ENCODE measurements at places on chromosomes 7 and 10.

GRCh38 chr10:21263263-21263803 lies 262.1 kb downstream of the SKIDA1 start:
- no peak for DNase-seq

DNA sequence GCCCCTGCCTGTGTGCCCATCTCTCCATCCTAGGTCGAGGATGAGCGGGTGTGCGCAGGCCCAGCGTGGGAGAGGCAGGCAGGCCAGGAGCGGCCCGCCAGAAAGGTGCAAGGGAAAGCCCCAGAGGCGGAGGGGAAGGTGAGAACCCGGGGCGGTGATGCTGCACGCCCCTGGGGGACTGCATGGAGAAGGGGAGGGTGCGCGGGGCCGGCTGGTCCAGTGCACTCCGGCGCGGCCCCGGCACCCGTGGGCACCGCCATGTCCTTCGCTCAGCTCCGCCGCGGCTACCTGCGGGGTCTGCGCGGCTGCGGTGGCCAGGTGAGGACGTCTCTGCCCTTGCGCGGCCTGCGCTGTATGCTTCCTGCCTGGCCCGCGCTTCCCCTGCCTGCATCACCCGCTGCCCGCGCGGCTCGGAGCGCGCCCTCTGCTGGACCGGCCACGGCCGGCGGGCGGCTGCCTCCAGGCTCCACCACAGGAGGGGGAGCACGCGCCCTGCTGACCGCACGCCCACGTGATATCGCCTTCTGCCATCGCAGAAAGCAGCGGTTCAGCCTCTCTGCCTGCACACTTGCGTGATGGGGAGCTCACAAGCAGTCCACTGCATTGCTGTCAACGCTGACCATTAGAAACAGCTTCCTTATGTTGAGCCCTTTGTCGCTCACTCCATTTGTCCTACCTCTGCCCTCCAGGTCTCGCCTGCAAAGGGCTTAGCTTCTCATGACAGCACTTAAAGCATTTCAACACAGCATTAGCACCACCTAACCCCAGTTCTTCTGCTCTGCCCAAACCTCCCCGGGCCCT lies 73.9 kb downstream of the CXCL12 start:
- DNase-seq: peak; percentile 75

GRCh38 chr10:8338177-8338766 lies 283.8 kb downstream of the GATA3 start:
- no peak for DNase-seq

DNA sequence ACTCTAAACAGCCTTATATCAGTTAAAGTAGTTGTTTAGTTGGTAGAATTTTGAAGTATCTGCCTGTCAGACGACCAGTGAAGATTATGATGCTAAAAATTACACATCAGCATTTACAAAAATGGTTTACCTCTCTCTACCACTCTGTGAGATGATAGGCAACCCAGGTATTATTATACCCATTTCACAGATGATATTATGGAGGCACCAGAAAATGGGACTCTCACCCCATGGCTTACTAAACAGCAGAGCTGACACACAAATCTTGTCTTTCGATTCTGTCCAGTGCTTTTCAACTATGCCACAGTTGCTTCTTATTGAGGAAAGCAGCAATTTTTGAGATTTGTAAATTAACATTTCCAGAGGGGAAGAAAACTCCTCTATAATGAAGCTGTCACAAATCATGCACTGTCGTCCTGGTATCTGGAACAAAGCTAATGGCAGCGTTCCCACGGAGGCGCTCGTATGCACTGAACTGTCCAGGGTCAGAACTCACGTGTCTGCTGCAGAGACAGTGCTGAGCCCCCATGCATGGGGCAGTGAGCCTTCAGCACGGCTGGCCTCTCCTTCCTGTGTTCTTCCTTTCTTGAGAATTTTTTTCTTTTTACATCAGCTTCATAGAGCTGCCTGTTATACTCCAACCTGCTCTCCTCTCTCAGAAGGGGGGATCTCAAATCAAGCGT lies 381.1 kb downstream of the SDK1 start:
- no peak for DNase-seq

GRCh38 chr7:95529701-95530100 lies 44.0 kb downstream of the ASB4 start:
- no peak for DNase-seq

GRCh38 chr10:71371750-71372166 lies 25.0 kb upstream of the CDH23 start:
- DNase-seq: no peak

GRCh38 chr10:79318369-79318768 lies 28.9 kb upstream of the PPIF start:
- DNase-seq: no peak

DNA sequence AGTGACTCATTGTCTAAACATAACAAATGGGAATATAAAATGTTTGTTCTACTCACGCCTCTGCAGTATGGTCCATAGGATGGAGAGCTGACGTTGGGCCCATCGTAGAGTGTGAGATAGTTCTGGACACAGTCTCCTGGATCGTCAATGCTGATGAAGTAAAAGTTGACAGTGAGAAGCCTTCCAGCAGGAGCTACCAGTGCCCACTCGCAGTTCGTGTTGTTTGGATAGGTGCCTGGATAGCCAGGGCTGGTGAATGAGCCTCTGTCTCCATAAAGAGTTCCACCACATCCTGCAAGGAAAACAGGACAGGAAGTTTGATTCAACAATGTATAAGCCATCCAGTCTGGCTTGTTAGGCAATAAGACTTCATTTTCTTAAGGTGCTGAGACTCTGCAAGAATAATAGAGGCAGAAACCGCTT lies 79.6 kb downstream of the OR13A1 start:
- DNase-seq: no peak

- DNase-seq: no peak
Observed at GRCh38 chr10:16570731-16571130, 49.1 kb upstream of the C1QL3 start.

DNA sequence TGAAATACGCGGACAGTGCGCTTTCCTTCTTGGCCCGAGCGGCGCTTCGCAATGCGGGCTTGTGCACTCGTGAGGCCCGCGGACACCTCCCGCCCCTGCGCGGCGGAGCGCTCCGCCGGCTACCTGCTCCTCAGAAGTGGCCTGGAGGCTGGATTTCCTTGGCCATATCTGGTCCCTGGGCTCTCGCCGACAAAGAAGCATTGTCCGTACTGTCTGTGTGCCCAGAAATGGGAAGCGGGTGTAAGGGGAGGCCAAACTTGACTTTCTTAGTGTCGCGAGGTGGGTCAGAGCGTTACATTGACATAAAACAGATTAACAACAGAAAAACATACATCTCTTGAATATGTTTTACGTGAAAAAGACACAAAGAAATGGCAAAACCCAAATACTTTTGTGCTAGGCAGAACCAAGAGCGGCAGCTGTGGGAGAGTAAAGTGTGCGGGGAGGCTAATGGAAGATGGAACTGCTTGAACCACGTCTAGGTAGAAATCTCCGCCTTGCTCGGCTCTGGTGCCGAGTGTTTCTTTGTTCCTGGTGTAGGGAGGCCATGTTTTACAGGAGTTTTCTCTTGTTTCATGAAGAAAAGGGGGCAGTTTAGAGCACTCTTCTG lies 1.4 kb downstream of the LANCL2 start:
- DNase-seq: peak; percentile 39

DNA sequence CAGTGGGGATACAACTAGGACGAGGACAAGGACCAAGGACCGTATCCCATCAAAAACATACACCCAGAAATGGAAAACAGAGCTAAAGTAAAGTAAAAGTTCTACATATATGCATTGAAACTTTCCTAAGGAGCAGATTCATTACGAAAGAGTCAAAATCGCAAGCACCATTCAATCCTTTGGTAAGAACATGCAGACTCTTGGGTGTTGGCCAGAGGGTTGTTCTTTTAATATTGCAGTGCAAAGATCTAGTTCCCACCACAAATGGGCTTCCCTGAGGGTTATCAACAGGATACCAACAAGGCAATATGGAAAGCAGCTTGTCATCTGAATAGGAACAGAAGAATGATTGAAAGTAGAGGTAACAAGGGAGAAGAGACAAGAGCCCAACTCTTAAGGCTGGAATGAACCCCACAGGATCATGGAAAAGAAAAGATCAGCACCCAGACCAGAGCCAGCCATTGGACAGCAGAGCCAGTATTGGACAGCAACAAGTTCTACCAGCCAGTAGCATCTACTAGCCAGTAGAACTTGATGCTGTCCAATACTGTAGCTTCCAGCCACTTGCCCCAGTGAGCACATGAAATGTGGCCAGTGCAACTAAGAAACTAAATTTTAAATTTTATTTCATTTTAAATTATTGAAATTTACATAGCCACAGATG lies 66.0 kb downstream of the OSBPL3 start:
- no peak for DNase-seq

DNA sequence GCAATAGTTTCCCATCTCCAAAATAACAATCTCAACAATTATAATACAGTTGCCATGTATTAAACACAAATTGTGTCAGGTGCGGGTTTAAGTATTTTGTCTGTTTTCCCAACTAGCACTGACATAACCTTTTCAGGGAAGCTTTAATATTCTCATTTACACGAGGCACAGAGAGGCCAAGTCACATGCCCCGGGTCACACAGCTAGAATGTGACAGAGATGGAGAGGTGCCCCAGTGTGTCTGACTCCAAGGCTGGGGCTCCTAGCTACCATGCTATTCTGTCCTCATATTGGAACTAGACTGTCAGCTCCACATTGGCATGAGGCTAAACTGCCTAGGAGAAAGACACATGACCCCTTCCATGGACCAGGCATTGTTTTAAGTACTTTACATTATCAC lies 77.2 kb downstream of the COL13A1 start:
- DNase-seq: no peak

DNA sequence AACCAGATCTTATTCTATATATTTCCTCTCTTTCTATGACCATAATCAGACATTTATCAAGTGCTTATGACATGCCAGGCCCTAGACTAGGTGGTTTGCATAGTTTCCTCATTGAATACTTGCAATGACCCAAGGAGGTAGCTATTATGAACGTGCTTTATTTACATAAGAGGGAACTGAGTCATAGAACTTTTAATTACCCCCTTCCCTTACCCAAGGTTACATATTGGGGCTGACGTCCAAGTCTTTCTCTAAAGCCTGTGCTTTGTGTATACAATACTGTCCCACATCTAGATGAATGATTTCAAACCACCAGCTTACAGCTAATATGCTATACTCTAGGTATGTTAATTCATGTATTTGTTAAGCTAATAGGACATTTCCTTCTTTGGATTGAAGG lies 91.9 kb upstream of the NPY start:
- DNase-seq: no peak

DNA sequence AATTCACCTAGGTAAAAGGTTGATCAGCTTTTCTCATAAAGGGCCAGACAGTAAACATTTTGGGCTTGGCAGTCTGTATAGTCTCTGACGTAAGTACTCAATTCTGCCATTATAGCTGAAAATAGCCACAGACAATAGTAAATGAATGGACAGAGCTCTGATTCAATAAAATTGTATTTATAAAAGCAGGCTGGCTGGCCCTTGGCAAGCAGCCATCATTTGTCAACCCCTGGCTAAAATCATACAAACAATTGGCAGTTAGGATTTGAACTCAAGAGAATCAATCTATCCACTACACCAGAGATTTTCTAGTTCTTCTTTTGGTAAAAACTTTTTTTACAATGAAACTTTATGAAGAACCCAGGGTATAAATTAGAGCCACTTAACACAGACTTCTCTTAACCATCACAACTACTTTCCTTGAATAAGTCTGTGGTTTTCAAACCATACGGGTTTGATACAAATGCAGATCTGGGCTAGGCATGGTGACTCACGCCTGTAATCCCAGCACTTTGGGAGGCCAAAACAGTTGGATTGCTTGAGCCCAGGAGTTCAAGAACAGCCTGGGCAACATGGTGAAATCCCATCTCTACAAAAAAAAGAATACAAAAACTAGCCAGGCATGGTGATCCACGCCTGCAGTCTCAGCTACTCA lies 124.5 kb downstream of the SLC16A9 start:
- DNase-seq: no peak

DNA sequence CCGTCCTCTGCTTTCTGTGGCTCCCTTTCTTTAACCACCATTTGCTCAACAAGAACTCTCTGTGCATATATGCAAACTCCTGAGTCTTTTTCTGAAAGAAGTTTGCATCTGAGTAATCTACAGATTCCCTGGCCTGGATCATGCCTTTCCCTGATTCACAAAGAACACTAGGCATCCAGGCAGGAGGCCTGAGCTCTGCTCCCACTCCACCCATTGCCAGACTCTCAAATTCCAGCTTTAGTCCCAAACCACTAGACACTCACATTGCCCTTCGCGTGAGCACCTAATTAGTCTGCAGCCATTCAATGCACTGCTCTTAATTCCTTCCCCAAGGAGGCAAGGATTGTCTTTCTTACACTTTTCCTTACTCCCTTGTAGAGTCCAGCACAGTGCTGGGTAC lies 60.9 kb downstream of the ABCC2 start:
- no peak for DNase-seq

DNA sequence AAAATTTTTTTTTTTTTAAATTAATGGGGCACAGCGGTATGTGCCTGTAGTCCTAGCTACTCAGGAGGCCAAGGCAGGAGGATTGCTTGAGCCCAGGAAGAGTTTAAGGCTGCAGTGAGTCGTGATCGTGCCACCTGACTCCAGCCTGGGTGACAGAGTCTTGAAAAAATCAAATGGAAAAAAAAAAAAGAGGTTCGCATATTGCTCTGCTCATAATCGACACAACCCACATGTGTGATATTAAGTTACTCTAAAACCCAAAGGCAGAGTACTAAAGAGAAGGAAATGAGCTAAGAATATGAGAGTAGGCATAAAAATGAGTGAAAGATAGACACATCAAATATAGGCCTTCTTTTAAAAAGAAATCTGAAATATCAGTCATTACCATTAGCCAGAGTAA lies 66.3 kb downstream of the IGF2BP3 start:
- no peak for DNase-seq

GRCh38 chr10:110103921-110104461 lies 96.2 kb downstream of the ADD3 start:
- no peak for DNase-seq

- DNase-seq: no peak
Observed at GRCh38 chr10:86941426-86941825, 16.0 kb downstream of the MMRN2 start.

DNA sequence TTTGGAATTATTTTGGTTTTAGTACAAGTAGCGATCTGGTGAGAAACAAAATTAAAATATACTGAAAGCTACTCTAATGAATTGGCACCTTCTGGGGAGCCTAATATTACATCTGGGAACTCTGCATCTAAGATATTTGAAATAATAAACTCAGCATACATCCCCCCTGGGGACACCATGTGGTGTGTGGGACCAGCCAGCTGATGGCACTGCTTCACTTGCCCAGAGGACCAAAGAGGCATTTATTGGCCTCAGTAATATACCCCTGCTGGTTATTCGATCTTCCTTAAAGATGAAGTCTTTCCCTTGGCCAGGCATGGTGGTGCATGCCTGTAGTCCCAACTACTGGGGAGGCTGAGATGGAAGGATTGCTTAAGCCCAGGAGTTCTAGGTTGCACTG lies 195.1 kb upstream of the AUTS2 start:
- no peak for DNase-seq

DNA sequence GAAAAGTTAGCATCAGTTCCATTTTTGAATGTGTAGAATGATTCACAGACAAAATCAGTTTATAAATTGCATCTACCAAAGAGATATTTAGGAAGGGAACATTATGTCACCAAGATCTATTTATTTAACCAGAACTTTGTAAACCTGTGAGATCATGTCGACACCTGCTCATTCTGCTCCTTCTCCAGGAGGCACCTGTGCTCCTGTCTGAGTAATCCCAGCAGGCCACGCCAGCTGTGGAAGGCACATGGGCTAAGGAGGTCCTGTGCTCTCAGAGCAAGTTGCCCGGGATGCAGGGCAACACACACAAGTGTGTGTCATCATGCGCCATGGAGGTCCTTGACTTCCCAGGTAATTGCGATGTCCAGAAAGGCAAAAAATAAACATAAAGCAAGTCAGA lies 45.5 kb upstream of the ADARB2 start:
- no peak for DNase-seq

All from CD4-positive, alpha-beta T cell treated with Interleukin-1 beta for 1 hour (primary cell).